ENCODE measurements at places on chromosomes 7 and 10.
A peak's percentile ranks its signal among the peaks of the same experiment; 100 is the strongest.

DNA sequence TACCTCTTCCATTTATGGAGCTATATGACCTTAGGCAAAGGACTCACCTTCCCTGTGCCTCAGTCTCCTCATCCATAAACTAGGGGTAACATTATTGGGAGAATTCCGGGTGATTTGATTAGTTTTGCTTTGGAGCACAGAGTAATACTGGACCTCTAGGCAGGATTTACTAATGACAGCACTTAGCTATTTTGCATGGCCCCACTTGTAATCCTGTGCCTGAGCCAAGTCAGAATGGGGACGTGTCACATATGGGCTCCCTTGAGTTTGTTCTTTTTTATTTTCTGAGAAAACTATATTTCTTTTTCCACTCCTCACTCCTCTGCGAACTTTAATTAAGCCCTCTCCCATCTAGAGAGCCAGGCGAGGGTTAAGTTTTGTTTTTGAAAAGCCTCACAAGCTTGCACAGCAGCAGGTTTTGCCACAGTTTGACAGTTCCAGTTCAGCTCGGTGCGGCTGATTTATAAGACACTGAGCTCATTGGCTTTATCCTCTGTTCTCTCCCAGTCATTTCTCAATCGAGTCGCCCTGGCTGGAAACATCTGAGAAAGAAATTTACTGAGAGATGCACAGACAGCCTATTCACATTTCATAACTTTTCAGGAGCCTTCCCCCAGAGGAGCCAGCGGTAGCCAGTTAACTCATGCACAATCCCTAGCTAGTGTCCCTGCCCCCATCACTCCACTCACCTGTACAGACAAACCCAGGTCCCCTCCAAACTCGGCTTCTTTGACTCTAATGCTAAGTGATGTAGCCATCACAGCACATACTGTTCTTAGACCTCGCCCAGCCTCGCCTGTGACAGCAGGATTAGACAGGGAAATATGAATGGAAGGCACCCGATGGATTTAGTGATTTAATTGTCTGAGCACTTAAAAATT lies 441.9 kb upstream of the NPVF start:
- DNase-seq = no peak

GRCh38 chr10:114286921-114287320 lies 47.9 kb downstream of the VWA2 start:
- DNase-seq = no peak

- no peak for DNase-seq
Measured at GRCh38 chr10:99123336-99123735, 112.3 kb downstream of the HPSE2 start.

- no peak for DNase-seq
Measured at GRCh38 chr7:98993024-98993897, 114.9 kb downstream of the TRRAP start.

GRCh38 chr7:30469303-30469702 lies 9.3 kb downstream of the NOD1 start:
- DNase-seq = no peak

- no peak for DNase-seq
Measured at GRCh38 chr7:39392151-39392550, 174.1 kb upstream of the YAE1 start.

GRCh38 chr10:71549766-71550533 lies 153.2 kb downstream of the CDH23 start:
- DNase-seq = no peak

GRCh38 chr10:114482480-114483304 lies 78.4 kb upstream of the AFAP1L2 start:
- DNase-seq = no peak

DNA sequence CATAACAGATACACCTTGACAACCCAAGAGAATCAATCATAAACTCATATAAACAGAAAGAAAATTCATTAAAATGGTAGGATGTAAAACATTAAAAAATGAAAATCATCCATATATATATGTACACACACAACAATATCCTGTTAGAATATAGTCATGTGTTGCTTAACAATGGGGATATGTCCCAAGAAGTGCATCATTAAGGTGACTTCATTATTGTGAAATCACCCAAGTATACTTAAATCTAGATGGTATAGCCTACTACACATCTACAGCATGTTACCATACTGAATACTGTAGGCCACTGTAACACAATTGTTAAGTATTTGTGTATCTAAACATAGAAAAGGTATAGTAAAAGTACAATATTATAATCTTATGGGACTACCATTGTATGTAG lies 115.8 kb upstream of the TMEM168 start:
- DNase-seq = no peak

- no peak for DNase-seq
Measured at GRCh38 chr10:119651514-119652360, 557 bp downstream of the BAG3 start.

DNA sequence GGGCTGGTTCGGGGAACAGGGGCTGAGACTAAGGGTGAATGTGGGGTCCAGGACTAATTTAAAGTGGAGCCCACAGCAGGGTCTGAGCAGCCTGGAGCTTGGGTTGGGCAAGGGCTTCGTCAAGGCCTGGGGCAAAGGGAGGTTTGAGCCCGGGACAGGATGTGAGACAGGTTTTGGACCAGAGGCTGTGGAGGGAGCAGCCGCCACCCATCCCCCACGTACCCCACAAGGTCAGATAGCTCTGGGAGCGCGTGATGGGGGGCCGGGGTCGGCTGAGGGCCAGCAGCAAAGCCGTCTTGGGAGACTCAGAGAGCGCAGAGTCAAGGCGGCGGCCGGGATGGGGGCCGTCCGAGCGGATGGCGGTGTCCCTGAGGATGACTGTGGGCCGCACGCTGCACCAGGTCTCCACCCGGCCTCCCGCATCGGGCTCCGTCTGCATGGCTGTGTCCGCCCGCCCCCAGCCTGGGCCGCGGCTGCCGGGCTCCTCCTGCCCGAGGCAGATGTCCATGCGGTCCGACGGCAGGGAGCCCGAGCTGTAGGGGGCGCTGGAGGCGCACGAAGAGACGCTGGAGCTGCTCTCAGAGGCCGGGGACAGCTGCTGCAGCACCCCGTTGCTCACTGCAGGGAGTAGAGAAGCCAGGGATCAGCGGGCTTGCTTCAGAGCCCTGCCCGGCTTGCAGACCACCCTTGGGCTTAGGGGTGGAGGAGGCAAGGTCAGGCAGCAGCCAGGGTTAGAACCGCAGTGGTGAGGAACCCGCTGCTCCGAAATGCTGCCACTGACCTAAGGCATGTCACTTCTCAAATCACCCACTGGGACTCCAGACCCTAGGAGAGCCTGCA lies 12.1 kb downstream of the PDZD7 start:
- DNase-seq = peak; percentile 33

DNA sequence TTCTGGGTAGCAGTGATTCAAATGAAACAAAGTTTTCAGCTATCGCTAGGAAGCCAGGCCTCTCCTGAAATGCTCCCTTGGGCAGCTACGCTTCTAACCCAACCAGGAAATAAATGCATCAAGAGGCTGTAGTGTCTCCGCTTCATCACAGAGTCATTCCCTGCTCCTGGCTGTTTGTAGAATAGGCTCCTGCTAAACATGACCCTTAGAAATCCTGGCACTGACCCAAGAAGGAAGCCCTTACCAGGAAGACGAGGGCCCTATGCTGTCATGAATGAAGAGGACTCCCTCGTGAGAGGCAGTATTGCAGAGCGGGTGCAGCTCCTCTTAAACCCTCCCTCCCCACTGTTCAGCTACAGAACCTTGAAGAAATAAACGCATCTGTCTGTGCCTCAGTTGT lies 48.3 kb downstream of the NOD1 start:
- peak; percentile 78 for DNase-seq

DNA sequence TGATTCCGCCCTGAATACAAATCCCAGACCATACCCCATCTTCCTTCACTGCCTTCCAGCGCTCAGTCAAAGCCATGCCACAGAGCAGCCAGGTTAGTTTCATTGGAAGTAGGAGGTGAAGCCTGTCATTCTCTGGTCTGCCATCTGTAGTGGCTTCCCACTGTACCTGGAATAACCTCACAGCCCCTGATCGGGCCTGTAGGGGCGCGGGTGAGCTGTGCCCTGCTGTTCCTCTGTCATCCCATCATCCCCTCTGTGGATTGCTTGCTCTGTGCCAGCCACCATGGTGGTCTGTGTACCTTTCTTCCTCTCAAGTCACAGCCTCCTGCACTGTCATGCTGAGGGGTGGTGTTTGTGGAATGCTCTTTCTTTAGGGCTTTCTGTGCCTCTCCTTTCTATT lies 155.1 kb downstream of the ZNF22 start:
- DNase-seq = no peak
